Stimulated activated CD4-positive, alpha-beta T cell treated with anti-CD3 and anti-CD28 coated beads, Interleukin-12 subunit alpha, Interleukin-12 subunit beta, amount 100 ng/mL, for 4 hours (primary cell): ENCODE measurements at places on chromosomes 12 and 14.

DNA sequence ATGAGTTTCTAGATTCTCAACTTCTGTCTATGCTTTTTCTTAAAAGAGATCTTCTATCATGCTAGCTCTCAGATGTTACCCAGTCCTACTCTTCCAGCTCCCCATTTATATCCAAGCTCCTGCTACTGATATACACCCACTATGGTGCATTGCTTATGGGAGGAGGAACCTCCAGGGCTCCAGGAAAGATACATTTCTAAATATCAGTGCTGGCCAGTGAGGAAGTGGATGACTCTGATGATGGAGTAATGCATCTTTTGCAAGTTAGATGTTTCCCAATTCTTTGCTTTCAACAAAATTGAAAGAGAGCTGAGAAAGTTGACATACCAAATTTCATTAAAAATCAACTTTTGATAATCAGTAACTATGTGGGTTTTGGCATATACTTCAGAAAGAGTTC, 105.7 kb upstream of the RESF1 start:
- DNase-seq = no peak

- no peak for DNase-seq
These were observed 11.2 kb upstream of the MAP1LC3B2 start for GRCh38 chr12:116547955-116548501.

DNA sequence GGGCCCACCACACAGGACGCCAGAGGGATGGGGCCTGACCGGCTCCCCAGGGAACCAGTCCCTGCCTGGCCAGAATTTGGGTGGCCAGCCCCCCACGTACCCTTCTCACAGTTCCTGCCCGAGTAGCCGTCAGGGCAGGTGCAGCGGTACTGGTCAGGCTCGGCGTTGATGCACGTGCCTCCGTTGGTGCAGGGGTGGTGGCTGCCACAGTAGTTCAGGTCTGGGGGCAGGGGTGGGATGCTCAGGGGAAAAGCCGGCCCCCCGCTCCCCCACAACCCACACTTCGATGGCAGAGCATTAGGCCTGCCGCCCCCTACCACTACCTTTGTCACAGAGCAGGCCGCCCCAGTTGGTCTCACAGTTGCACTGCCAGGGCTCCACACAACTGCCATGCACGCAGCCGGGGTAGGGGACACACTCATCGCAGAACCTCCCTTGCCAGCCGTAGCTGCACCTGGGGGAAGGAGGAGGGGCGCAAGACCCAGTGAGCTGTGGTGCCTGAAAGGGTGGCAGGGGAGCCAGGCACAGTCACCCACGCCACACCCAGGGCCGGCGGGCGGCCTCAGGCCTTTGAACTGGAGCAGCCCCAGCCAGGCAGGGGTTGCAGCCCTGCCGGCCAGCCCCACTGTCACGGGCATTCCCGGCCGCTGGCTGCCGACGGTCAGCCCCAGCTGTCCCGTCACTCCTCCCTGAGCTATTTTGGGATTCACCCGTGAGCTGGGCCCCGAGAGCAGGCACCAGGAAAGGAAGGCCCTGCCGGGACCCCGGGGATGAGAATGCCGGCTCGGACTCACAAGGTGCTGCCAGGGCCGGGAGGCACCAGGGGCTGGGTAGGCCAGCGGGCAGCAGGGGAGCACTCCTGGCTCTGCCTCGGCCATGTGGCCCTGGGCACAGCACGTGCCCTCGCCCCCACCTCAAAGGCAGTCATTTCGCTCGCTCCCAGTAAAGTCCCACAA, 16.5 kb downstream of the JAG2 start:
- no peak for DNase-seq

DNA sequence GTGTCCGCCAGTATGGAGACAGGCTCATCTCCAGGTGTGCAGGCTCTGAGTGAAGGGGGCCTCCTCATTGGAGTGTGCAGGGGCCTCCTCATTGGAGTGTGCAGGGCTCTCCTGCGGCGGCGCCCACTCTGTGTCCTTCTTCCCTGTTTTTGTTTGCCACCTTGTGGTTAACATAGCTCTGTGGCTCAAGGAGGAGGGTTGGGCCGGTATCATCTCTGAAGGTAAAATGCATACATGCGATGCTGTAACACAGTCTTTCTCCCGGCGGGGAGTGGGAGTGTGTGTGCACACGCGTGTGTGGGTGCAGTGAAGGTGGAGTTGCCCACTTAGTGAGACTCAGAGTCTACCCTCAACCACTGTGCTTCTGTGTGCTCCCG, 429.4 kb downstream of the ZFP36L1 start:
- no peak for DNase-seq

DNA sequence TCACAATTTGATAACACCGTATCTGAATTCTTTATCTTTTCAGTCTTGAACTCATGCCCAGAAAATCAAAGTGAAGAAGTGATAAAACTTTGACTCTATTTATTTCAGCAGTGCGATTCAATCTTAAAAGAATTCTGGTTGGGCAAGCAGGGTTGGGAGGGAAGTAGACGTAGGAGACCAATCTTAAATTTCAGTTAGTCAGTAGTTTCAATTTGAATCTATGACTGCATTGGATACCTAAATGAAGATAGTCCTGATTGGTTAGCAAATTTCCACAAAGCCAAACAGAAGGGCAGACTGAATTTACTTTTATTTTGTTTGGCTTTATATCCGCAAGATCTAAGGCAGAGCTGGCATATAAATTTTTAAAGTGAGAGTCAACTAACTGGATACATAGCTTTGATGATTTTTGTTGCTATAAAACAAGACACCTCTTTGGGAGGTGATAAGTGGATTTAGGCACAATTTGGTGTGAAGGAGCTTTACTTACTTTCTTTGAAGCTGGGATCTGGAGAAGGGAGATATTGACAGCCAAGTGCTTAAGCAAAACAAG, 2.6 kb downstream of the ACSS3 start:
- no peak for DNase-seq

- no peak for DNase-seq
These were observed 174.8 kb downstream of the APAF1 start for GRCh38 chr12:98819821-98820404.

DNA sequence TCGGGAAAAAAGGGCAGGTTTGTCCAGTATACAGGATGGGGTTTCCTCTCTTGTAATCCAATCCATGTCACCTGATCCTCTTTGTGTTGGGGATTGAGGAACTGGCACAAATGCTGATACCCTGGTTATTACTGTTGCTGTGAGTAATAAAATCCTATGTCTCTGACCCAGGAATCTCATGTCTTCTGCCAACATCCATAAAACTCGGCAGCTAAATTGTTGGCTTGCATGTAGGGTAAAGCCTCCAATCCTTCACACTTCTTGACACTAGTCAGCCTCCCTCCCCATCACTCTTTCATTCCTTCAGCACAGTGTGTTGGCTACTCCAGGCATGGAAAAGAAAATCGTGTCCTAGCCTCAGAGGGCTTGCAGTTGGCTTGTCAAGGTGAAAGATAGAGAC, 9.2 kb upstream of the NOS1 start:
- DNase-seq = no peak

- DNase-seq = no peak
These were observed 6.7 kb upstream of the DNAAF2 start for GRCh38 chr14:49641697-49642129.

GRCh38 chr12:71269281-71269598, 111.4 kb upstream of the TSPAN8 start:
- DNase-seq = no peak

DNA sequence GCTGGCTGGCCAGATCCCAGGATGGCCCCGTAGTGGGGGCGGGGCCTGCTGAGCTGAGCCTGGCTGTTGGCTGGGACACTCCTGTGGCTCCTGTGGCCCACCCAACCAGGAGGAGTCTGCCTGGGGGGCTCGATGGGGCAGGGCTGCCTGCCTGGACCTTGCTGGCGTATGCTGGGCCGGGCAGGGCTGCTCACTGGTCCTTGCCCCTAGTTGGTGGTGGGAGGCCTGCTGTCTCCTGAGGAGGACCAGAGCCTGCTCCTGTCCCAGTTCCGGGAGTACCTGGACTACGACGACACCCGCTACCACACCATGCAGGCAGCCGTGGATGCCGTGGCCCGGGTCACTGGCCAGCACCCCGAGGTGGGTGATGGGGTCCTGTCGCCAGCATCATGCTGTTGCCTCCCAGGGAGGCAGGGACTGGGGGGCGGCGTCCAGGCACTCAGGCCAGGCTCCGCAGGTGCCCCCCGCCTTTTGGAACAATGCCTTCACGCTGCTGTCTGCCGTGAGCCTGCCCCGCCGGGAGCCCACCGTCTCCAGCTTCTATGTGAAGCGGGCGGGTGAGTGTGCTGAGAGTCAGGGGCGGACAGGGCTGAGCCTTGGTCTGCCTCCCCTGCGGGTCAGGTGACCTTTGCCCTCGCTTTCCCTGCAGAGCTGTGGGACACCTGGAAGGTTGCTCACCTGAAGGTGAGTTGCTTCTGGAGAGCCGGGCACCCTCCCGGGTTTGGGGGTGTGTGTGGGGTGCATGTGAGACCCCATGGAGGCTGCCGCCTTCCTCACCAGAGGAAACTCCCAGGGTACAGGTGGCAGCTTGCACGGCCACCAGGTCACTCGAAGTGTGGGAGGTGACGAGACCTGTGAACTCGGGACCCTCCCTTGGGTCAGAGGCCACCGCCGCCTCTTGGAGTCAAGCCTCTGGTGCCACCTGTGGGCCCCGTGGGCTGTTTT, 3.4 kb downstream of the NOC4L start:
- DNase-seq = no peak

GRCh38 chr12:54786081-54786480, 68.2 kb upstream of the MUCL1 start:
- DNase-seq = no peak

GRCh38 chr12:38392554-38393144, 76.1 kb downstream of the ALG10B start:
- no peak for DNase-seq

- peak; percentile 26 for DNase-seq
These were observed 53.1 kb downstream of the RFLNA start for GRCh38 chr12:124347805-124348658.

DNA sequence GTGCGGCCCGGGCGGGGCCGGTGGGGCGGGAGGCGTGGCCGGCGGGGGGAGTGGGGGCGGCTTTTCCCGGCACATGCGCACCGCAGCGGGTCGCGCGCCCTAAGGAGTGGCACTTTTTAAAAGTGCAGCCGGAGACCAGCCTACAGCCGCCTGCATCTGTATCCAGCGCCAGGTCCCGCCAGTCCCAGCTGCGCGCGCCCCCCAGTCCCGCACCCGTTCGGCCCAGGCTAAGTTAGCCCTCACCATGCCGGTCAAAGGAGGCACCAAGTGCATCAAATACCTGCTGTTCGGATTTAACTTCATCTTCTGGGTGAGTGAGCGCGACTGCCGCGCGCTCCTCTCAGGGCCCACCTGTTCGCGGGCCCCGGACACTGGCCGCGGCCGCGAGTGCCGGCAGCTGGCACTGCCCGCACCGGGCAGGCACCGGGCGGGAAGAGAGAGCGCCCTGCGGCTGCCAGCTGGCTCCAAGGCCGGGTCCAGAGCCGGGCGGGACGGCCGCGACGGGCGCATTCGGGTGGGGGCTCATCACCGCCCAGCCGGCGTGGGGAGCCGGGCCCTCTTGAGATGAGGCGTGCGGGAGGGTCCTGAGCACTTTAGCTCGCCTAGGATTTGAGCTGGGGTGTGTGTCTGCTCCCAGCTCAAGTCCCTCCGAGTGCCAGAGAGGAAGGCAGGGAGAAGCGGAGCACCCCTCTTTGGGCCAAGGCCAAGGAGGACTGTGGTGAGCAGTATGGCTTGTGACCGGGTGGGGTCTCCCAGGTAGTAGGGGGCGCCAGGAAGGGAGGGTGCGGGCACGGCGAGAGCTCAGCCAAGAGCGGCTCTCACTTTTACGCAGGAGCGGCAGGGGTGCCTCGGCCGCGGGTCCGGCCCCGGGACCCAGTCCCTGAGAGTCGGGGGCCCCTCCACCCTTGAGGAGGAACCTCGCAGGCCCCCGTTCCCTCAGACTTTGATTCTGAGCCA, at the start of gene CD9:
Gene CD9, plus strand, starts transcription at position 145 of the 957 bp plus-strand sequence. Its CDS starts 100 bp downstream, at position 245.
- peak; percentile 43 for DNase-seq

DNA sequence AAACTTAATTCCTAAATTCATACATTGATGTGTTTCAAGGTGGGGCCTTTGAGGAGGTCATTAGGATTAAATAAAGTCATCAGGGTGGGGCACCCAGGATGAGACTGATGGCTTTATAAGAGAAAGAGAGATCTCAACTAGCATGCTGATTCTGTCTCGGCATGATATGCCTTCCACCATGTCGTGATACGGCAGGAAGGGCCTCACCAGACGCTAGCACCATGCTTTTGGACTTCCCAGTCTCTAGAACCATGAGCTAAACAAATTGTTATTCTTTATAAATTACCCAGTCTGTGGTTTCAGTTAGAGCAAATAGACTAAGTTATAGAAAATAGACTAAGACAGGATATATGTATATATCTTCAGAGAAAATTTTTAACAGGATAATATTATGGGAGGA, 759.6 kb downstream of the MED13L start:
- DNase-seq = no peak

DNA sequence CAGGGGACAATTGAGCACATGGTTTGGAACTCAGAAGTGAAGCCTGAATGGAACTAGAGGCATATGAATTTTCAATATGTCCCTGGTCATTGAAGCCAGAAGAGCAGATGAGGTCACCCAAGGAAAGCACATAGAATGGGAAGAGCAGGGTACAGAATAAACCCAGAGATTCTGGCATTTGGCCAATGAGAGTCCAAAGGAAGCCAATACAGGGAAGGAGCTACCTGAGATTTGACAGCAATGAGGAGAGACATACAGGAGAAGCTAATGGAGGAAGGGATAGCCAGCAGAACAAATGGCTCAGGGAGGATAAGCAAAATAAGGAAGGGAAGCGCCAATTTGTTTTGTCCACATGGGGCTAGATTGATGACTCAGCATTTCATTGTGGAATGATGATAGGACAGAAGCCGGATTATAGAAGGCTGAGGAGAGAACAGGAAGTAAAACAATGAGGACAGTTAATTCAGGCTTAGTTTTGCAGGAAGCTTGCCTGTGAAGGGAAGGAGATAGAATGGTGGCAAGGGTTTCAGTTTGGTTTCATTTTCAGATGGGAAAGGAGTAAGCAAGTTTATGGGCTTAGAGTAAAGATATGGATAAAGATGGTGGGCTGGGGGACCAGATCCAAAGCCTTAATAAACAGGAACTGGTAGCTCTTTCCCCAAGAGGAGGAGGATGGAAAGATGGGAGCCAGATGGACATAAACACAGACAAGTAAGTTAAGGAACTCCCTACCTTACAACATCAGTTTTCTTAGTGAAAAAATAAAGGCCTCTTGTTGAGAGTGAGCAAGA, 3.2 kb upstream of the SPTSSA start:
- DNase-seq = no peak
